ENCODE measurements at places on chromosomes 5 and 9.
A peak's percentile ranks its signal among the peaks of the same experiment; 100 is the strongest.

DNA sequence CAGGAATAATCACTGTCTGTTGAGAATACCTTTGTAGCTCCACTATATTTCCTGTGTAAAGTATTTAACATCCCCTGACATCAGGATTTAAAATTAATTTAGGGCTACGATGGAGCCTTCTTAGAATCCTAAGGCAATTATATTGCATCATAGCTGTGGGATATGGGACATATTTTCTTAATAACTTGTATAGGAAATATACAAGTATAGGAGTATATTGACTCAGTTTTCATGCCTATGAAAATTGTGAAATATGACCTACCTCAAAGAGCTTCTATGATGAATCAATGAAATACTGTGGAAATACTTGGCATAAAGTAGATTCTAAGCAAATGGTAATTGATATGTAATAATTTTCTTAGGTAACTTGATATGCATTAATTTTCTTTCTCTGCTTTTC, 221.0 kb upstream of the KLF4 start:
- DNase-seq: no peak

DNA sequence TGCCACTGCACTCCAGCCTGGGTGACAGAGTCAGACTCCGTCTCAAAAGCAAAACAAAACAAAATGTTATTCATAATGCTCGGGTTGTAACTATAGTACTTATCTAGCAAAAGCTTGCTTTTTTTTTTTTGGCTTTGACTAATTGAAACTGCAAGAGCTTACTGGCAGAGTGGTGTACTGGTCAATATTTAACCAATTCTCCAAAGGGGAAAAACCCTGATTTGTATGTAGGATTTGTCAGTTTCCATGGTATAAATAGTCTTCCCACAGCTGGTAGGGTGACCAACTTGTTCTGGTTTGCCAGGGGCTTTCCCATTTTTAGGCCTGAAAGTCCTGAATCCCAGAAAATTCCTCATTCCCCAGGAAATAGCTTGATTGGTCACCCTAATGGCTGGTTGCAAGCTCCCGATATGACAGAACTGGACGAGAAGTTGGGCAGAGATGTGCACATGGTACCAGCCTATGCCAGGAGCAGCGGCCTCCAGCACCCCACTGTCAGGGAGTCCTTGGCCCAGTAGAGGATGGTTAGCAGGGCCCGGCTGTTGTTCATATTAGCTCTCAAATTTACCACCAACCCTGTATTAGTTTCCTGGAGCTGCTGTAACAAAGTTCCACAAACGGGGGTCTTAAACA, 58.0 kb downstream of the FXN start:
- no peak for DNase-seq

DNA sequence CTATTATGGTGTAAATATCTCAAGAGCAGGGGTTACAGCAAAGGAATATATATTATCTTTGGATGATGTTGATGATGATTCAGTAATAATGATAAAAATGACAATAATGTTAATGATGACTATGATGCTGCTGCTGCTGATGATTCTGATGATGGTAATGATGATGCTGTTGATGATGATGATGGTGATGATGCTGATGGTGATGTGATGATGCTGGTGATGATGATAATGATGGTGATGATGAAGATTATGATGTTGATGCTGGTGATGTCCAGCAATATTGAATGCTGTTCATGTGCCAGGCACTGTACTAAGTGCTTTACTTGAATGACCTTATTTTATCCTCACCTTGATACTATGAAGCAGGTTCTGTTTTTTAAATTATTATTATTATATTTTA, 226.0 kb upstream of the ANKH start:
- no peak for DNase-seq

GRCh38 chr5:10235350-10235749, 14.3 kb downstream of the ATPSCKMT start:
- no peak for DNase-seq

DNA sequence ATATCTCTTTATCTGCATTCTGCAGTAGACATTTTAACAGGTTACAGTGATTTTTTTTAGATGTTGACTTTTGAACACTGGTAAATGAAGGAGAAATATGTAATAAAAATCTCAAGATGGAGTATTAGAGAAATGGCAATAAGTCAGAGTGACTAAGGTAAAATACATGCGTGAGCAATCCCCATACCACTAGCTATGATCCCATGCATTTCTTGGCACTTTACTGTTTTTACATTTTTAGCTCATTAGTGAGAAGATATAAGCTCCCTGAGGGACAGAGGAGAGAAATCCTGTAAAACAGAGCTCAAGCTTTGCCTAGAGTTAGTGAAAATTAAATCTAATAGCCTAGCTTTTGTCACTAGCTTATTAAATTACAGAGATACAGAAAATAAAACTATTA, 181.9 kb upstream of the TRPM3 start:
- no peak for DNase-seq

DNA sequence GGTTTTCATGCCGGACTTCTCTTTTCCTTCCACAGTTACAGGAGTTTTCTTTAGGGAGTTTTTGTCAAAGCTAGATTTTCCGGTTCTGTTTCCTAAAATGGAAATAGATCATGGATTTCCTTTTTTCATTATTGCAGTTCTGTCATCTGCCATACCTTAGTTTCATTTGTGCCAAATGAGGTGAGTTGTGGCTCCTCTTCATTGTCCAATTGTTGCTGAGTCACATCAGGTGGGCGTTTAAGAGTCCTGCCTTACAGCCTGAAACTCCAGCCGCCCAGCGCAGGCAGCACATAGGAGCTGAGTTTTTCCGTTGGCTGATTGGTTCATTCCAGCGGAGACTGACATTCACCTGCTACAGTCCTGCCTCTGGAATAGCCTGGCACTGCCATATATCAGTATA, 14.1 kb downstream of the SLC25A25 start:
- no peak for DNase-seq

DNA sequence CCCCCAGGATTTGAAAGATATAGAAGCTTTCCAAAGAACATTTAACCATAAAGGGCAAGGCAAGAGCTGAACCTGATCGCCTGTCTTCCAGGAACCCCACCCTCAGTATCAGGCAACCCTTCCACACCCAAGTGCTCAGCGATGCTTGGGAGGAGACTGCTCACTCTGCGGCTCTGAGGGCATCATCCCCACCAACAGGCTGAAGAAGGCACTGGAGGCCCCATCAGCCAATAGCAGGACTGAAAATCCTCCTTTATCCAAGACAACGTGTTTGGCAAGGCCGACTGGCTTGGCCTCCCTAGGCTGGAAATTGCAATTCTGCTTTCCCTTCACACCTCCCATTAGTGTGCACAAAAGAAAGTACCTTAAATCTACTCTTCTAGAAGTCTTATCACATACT, 1.4 kb upstream of the PPP2CA start:
- no peak for DNase-seq

DNA sequence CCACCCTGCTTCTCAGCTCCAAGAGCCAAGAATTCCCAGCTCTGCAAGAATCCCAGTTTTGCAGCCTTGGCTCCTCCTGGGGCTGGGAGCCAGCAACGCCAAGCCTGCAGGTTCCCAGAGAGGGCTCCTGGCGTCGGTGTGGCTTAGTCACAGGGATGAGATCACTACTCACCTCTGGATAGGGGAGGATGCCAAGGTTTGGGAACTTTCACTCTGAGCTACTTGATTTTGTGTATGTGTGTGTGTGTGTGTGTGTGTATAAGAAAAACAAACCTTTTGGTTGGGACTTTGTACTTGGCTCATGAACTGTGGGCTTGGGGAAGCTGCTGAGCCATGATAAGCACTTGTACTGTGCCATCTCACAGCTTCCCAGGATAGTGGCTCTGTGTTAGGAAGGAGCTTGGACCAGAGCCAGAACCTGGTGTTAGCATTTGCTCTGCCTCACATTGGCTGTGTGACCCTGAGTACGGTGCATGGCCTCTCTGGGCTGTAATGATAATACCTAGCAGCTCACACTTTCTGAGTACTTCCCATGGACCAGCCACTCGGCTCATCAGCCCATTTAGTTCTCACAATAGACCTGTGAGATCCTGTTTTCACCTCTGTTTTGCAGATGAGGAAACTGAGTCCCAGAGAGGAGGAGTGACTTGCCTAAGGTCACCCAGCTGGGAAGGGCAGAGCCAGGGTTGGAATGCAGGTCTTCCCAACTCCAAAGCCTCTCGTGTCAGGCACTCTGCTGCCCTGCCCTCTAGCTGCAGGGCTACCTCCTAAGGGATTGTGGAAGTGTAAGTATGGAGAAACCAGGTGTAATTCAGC, 41.4 kb upstream of the DAB2IP start:
- no peak for DNase-seq

DNA sequence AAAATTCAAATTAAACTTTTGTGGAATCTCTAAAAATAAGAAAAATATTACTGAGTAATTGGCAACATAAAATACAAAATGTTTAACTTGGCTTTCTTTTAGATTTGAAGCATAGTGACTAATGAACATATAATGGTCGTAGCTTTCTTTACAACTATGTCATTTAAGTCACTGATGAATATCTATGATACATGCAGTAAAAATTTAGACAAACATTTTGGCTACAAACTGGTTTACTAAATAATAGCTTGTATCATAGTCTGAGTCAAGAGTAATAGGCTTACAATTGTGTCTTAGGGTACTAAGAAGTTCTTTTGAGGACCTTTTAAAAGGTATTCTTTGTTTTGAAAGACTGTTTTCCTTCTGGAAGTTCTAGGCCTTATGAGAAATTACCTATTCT, 2.0 kb upstream of the APC start:
- DNase-seq: no peak

- no peak for DNase-seq
These were observed 158.1 kb downstream of the NPR3 start for GRCh38 chr5:32869216-32869615.

GRCh38 chr9:116190637-116191396, 37.2 kb downstream of the PAPPA start:
- DNase-seq: no peak

GRCh38 chr5:151721087-151721646, 34.5 kb upstream of the SPARC start:
- DNase-seq: no peak

GRCh38 chr9:19216466-19216865, 14.0 kb upstream of the DENND4C start:
- no peak for DNase-seq

GRCh38 chr9:8874482-8874881, 1074.9 kb upstream of the DMAC1 start:
- DNase-seq: no peak

DNA sequence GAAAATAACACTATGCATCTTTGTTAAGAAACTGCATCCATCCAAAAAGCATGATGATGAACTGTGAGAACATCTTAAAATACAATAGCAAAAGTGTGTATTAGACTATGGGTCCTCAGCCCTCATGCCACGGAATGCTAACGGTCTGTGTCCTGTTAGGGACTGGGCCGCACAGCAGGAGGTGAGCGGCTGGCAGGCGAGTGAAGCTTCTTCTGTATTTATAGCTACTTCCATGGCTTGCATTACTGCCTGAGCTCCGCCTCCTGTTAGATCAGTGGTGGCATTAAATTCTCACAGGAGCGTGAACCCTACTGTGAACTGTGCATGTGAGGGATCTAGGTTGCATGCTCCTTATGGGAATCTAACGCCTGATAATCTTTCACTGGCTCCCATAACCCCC, 129.8 kb downstream of the NXNL2 start:
- no peak for DNase-seq

- peak; percentile 48 for DNase-seq
These were observed 3.0 kb downstream of the ECSCR start for GRCh38 chr5:139459451-139459934.
